Activated T-cell treated with anti-CD3 and anti-CD28 coated beads, Interleukin-2, amount 50 U/mL, for 48 hours (primary cell): ENCODE measurements at places on chromosomes 5 and 9.

DNA sequence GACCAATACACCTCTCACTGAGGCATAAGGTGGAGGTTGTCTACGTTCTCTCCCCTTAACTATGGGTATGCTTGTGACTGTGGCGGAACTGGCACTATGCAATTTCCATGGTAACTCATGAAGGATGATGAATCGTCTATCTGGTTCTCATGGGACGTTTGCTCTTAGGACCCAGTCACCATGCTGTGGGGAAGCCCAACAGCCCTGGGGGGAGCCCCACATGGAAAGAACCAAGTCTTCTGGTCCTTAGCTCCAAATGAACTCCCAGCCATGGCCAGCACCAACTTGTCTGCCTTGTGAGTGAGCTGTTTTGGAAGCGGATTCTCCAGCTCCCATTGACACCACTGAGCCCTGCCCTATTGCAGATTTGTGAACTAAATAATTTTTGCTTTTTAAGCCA, 188.7 kb upstream of the S1PR3 start:
- no peak for DNase-seq

DNA sequence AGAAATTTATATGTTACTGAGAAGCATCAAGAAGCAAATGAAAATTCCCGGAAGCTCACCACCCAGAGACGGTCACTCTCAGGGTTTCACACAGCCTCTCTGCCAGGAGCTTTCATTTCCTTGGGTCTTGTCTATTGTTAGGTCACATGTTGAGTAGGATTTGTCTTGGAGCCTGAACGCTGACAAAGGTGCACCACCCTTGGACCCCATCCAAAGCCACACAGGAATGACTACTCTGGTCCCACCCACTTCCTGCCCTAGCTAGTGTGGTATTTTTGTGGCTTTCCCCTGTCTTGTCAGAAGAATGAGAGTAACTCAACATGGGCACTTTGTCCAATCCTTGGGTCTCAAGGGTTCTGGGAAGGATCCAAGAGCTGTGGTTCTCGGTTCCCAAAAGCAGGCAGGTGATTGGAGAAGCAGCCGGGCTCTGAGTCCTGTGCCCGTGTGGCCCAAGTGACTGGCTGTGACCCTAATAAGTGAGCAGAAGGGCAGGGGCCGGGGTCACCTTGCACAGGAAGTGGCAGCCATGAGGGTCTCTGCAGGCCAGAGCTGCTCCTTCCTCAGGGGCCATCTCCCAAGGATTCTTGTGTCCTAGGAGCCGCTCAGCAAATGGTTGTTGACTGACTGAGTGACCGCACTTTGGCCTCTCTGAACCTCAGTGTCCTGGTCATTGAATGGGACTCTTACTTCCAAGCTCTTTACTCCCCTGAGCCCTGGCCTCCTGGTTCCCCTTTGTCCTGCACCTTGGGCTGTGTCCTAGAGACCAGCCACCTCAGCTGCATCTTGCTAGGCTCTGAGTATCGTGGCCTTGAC, 6.9 kb downstream of the FGD3 start:
- DNase-seq = peak; percentile 84

- no peak for DNase-seq
Measured at GRCh38 chr5:39190311-39191102, 28.9 kb downstream of the FYB1 start.

DNA sequence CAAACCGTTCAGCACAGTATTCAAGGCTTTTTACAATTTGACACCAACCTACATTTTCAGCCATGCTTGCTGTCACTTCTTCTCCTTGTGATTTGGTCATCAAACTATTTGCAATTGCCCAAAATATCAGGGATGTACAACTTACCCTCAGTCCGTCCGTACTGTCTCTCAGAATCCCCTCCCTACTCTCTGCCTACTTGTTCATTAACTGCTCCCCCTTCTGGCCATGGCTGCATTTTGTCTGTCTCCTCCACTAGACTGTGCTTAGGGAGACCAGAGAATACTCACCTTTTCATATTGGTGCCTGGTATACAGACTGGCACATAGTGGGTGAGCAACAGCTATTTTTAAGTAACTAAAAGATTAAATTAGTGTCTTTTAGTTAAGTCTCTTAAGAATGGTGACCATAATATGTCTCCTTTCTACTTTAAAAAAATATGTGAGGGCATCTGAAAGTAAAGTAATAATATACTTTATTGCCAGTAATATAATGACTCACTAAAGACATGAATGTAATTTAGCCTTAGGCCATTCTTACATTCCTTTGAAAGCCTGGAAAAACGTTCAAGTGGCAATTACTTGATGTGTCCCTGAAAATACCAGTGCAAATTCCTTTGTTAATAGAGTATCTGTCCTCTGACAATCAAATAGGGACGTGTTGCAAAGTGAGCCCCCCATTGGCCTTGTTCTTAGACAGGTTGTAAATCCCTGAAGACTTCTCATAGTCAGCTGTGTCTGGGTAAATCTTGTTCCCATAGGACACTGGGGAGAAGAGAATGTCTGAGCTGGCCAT, 27.8 kb downstream of the PRLR start:
- DNase-seq = peak; percentile 56

- no peak for DNase-seq
Measured at GRCh38 chr9:112032743-112033142, 136.1 kb downstream of the UGCG start.

- no peak for DNase-seq
Measured at GRCh38 chr5:151340004-151340403, 7.4 kb downstream of the SLC36A2 start.

DNA sequence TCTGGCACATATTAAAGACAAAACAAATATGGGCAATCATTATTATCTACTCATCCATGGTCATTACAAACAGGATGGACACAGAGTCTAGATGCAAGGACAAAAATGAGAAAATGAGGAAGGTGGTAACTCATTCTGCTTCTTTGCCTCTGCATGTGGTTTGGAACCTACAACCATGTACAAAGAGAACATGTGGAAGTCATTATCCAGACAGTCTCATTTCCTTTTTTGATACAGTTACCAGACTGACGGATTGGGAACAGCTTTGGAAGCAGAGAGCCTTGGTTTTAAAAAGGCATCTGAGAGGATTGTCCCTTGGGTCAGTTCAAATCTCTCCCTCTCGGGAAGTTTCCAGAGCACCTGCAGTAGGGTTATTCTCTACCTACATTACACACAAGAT, 433.4 kb upstream of the TNC start:
- DNase-seq = no peak

DNA sequence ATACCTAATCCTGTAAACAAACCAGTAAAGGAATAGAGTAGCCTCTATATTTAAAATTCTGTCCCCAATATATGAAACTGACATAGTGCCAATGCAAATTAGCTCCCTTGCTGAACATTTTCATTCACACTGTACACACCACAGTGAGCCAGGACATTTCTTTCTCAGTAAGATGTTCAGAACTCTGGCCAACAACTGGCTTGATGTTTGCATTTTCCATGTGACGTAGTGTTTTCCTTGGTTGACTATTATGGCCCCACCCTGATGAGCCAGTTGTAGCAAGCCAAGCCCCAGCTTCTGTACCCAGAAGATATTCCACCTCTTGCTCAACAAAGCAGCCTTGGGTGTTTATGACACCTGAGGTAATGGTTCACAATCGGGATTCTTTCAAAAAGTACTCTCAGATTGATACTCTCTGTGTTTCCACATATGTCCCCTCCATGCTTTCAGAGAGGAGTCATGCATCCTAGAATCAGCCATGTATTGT, 17.7 kb upstream of the ANXA1 start:
- no peak for DNase-seq

GRCh38 chr9:36504156-36504555, 68.5 kb upstream of the MELK start:
- DNase-seq = peak; percentile 27

DNA sequence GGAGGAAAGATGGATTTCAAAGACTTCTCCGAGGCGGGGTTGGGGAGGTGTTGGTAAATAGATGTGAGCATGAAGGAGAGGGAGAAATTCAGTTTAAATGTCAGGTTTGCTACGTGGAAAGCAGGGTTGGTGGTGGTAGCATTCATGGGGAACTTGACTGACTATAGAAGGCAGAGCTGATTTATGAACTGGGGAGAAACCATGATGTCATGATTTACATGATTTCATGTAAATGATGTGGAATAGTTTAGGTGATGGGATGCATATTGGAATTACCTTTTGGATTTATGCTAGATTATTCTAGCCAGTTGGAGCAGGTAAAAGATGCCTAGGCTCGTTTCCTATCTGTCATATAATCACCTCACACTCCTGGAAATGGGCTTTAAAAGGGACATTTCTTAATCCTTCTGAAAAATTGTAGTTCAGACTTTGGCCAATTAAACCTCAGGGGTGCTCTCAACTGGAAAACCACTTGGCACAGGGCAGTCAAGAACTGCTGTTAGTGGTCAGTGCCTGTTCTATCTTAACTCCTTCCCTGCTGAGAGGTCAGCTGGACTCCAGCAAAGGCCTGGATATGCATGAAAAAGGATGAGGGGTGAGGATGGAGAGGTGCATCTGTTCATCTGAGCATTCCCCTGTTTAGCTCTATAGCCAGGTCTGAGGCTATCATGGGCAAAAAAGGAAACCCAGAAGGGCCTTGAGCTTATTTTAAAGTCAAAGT, 50.1 kb upstream of the BASP1 start:
- no peak for DNase-seq

GRCh38 chr9:116985596-116985995, 298.5 kb downstream of the TRIM32 start:
- DNase-seq = no peak

GRCh38 chr5:81854915-81855314, 104.0 kb upstream of the SSBP2 start:
- no peak for DNase-seq
